EH (cell line): ENCODE measurements at places on chromosomes 5 and 9.

DNA sequence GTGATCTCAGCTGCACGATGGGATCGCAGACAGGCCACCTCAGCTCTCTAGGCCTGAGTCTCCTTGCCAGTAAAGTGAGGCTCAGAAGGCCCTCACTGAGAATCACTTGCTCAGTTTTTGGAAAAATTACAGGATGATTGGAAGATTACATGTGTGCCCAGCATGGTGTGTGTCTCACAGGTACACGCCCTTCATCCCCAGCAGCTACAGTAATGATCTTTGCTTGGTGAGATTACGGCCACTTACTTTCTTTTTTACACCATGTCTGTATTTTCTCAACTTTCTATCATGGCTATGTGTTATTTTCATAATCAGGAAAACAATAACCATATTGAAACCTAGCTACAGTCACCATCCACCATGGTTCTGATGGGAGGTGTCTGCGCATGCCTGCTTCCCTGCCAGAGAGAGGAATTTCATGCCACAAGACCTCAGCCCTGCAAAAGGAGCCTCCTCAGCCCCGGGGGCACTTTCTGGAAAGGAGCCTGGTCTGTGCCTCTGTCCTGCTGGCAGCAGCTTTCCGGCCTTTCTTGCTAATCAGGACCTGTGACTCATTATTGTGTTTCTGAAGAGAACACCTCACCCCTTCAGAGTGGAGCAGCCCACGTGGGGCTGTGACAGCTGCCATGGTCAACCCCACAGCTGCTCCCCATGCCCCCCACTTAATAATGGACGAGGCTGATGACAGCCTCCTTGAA lies 64.2 kb upstream of the OLFM1 start:
- peak; percentile 3 for DNase-seq

DNA sequence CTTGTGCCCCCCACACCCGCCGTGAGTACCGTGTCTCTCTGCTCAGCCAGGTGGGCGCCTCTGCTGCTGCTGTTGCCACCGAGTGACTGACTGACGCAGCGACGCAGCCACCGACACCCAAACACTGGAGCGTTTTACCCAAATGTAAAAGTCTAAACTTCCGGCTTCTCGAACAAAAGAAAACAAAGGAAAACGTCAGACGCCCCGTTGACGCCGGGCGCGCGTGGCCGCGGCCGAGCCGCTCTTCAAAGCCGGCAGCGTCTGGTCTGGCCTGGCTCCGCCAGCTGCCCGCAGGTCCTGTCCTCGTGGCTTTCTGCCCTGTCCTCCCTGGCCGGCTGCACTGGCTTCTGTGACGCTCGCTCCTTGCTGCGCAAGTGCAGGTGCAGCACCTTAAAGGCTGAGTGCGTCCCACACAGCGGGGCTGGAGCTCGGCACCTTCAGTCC lies 41.4 kb upstream of the CLPTM1L start:
- DNase-seq = peak; percentile 38

DNA sequence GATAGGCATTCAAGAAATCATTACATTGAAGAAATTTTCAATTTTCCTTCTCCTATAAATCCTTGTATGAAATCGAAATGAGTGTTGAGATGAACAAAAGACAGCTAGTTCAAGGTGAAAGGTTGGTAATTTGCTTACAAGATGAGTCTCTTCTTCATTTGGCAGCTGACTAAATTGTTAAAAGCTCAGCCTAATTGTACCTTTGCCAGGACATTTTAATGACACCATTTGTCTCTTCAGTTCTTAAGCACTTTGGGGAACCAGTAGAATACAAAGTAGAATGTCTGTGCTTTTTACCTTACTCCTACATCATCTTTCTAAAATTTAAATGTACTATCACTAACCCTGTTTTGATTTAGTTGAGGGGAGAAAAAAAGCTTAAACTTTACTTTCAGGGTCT lies 59.4 kb downstream of the GRAMD2B start:
- no peak for DNase-seq

GRCh38 chr9:136342181-136343120 lies 15.1 kb downstream of the GPSM1 start:
- DNase-seq = peak; percentile 67

- DNase-seq = no peak
These were observed 85.9 kb downstream of the TMEM252 start for GRCh38 chr9:68454579-68455334.

GRCh38 chr9:130453487-130453886 lies 8.7 kb downstream of the ASS1 start:
- peak; percentile 24 for DNase-seq

DNA sequence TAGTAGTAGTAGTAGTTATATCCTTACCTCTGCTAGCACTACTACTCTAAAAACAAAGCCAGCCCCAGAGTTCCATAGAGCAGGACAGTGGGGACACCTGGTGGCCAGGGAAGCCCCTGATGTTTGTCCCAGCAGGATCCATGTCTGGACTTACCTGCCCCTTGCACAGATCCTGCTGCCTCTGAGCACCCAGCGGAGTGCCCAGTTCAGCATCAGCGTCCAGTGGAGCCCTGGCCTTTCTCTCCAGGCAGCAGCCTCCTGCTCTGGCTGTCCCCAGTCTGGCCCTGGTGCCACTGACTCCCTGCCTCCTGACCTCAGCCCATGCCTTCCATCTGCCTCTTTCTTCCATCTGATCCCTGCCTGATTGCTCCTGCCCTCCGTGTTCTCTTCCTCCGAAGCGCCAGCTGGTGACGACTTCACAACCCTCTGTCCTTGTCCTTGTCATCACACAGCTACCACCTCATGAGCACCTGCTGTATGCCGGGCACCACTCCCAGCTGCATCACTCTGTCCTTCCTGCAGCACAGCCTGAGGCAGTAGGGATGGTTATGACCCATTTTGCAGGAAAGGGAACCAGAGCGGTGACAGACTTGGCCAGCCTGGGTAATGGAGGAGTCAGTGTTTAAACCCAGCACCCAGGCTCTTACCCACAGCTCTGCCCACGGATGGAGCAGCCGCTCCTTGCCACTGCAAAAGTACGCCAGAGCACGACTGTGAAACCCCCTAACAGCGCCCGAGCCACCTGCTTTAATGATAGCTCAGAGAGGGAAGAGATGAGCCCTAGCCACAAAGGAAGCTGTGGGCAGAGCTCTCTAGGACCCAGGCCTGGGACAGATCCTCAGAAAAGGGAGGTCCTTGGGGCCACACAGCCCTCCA lies 11.5 kb downstream of the SARDH start:
- peak; percentile 52 for DNase-seq
